Uterus (tissue), 4 donors: ENCODE measurements at places on chromosomes 5 and 9.

DNA sequence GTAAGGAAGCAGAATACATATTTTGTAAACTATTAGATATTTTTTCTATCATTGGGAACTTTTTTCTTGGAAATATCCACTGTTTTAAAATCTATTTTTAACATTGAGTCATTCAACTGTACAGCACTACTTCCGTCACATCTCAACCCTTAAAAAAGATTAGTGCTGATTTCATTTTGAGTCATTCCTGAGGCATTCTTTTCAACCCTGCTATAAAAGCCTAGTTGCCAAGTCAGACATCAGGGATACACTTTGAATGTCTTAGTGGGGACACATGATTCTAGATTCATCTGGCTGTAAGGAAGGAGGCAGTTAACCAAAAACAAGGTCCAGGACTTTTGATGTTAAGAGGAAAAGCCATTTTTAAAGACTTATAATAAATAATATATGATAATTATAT lies 160.9 kb downstream of the GIN1 start:
- DNase-seq: no peak

DNA sequence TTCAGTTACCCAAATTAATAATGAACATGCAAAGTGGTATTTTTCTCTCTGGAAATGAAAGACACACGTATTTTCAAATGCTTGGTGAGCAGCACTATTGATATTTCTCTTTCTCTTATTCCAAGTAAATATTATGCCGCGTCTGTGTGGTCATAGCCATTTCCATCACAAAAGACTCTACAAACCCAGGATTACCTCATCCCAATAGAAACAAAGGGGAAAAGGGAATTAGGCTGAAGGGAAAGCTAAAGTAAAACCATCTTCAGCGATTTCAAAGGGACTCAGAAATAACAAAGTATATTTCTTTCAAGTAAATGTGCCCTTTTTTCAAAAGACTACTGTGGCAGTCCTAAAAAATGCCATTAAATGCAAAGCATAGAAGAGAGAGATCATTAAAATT lies 62.0 kb upstream of the FST start:
- DNase-seq: no peak

GRCh38 chr5:87541033-87541432 lies 128.3 kb upstream of the CCNH start:
- DNase-seq: peak; percentile 73

- no peak for DNase-seq
Observed at GRCh38 chr5:157213527-157214243, 33.0 kb downstream of the ITK start.

- no peak for DNase-seq
Observed at GRCh38 chr9:134895567-134895907, 14.9 kb downstream of the FCN2 start.

- DNase-seq: no peak
Observed at GRCh38 chr9:99231711-99232110, 9.6 kb downstream of the SEC61B start.

GRCh38 chr5:127957183-127957582 lies 126.4 kb upstream of the SLC12A2 start:
- peak; percentile 36 for DNase-seq

DNA sequence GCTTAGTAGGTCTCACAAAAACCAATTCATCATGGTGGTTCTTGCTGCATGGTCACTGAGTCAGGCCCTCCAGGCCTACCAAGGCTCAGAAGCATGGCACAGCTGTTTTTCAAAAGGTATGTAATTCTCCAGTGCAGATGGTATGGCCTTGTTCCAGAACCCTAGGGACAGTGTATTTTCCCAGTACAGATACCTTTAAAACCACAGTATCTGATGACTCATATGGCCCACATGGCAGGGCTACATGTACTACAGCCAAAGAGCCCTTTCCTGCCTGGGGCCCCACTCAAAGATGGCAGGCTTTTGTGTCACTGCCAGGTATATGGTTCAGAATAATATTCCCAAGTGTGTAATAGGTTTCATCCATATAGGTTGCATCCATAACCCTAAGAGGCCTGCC lies 16.5 kb downstream of the CSF2 start:
- DNase-seq: no peak

DNA sequence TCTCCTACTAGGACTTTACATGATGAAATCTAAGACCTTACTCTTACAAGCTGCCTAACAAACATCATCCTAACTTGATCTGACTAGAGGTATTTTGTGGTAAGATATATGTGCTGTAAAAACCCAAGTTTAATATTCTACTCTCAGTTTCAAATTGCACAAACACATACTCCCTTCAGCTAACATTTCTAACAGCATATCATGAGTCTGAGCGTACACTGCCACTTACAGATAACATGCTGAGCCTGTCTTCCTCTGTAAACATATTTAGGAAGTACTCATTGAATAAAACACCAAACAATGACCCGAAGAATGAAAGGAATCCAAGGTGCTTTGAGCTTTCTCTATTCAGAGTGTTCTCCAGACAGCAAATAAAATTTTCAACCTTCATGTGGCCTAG lies 7.9 kb upstream of the ESM1 start:
- no peak for DNase-seq

- no peak for DNase-seq
Observed at GRCh38 chr5:141636106-141636412, 590 bp downstream of the HDAC3 start.

- DNase-seq: no peak
Observed at GRCh38 chr5:172164769-172165212, 23.2 kb downstream of the STK10 start.

- DNase-seq: no peak
Observed at GRCh38 chr9:108568093-108568492, 287.7 kb downstream of the ACTL7B start.

GRCh38 chr5:40401284-40402006 lies 278.3 kb upstream of the PTGER4 start:
- DNase-seq: no peak

- DNase-seq: no peak
Observed at GRCh38 chr9:134501761-134502265, 139.8 kb upstream of the COL5A1 start.
